ENCODE measurements at places on chromosomes 3 and 15.

DNA sequence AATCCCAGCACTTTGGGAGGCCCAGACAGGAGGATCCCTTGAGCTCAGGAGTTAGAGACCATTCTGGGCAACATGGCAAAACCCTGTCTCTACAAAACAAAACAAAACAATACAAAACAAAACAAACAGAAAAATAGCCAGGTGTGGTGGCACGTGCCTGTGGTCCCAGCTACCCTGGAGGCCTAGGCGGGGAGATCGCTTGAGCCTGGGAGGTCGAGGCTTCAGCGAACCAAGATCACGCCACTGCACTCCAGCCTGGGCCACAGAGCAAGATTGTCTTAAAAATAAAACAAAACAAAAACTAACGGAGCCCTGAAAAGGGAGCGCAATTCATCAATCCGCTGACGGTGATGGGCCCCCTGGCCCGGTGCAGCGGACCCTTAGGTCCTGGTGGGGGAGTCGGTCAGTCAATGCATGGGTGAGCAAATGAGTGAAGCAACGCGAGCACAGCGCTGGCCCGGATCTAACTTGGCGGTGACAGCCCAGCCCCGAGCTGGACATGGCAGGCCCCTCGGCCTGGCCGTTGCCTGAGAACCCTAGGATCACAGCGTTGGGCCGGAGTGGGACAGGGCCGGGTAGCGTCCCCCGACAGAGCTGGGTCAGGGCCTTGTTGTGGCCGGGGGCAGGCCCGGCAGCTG is 52.4 kb upstream of the BLM start:
- DNase-seq: peak; percentile 52

- DNase-seq: no peak
Measured at GRCh38 chr15:45449916-45450867, 71.8 kb upstream of the GATM start.

DNA sequence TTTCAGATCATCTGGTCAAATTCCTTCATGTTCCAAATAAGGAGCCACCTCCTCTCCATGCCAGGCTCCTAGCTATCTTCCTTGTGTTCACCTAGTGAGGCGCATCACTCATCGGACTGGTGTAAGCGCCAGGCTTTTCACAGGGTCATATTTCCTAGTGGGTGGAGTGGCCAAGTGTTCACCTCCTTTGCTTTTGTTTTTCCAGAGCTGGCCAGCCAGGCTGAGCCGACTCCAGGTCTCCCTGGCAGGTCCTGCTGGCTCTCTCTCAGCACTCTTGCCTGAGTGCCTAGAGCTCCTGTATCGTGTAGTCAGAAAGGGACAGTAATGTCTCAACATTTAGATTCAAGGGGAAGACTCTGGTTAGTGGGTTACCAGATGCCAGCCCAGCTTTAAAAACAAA is 31.0 kb downstream of the HEG1 start:
- DNase-seq: peak; percentile 59

DNA sequence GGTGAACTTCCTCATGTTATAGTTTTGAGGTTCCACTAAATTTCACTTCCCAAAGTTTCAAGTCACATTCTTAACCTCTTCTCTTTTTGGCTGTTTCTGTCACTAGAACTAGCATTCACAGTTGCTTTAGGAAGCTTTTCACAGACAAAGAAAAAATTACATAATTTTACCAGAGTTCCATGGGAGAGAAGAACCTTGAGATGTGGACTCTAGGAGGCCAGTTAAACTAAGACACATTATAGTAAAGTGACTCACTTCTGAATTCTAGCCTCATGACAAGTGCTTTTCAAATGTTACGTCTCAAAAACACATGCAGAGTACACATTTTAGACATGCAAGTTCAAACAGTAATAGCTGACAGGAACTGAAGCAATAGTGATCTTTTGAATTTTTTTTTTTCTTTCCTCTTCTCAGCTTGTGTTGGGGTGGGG is 39.9 kb upstream of the LRTM1 start:
- DNase-seq: peak; percentile 28

GRCh38 chr15:95470997-95471689 is 859.4 kb upstream of the NR2F2 start:
- DNase-seq: peak; percentile 82

DNA sequence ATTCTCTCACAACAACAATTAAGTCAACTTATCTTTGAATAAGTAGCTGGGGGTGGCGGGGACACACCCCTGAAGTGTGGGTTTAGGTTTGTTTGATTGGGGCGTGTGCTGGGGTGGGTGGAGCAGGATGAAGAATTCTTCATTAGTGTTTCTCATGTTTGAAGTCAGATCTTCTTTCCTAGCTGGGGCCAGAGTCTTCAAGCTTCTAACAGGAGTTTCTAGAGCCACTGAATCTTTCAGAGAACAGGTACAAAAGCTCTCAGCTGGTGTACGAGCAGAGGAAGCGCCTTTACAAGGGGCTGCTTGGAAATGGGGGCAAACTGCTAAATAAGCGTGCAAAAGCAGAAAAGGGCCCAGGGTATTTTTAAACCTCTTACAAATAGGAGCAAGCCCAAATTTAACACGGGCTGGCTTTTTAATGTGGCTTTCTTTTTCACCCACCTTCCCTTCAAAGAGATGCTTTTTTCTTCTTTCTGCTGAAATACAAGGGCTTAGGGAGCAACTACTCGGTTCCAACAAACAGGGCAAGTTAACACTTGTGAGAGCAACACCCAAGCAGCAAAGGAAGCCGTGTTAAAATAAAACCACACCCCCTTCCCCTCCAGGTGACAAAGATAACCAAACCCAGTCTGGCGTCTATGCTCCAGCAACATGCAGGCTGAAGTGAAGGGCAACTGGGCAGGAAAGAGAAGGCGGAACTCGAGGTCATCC is 86.9 kb upstream of the RASGRP1 start:
- DNase-seq: no peak

GRCh38 chr15:20367093-20367492 is 174.5 kb downstream of the GOLGA6L6 start:
- no peak for DNase-seq

Measured in fibroblast of the aortic adventitia (primary cell).